GM18507 (cell line): ENCODE measurements at places on chromosomes 1 and 21.

DNA sequence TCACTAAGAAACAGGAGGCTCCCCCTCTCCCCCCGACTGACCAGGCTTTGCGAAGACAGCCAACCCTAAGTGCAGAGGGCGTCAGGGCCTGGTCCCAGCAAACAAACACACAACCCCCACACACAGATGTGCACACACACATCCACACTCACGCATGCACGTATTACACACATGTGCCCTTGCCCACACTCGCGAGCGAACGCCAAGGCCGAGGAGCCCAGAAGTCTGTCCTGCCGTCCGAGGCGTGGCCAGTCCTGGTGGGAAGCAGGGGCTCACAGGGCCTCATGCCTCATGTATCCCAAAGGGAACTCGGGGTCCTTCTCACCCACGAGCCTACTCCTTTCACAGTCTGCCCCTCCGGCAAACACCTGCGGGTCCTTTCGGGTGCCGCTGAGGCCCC lies 2.0 kb downstream of the SDF4 start:
- no peak for DNase-seq

DNA sequence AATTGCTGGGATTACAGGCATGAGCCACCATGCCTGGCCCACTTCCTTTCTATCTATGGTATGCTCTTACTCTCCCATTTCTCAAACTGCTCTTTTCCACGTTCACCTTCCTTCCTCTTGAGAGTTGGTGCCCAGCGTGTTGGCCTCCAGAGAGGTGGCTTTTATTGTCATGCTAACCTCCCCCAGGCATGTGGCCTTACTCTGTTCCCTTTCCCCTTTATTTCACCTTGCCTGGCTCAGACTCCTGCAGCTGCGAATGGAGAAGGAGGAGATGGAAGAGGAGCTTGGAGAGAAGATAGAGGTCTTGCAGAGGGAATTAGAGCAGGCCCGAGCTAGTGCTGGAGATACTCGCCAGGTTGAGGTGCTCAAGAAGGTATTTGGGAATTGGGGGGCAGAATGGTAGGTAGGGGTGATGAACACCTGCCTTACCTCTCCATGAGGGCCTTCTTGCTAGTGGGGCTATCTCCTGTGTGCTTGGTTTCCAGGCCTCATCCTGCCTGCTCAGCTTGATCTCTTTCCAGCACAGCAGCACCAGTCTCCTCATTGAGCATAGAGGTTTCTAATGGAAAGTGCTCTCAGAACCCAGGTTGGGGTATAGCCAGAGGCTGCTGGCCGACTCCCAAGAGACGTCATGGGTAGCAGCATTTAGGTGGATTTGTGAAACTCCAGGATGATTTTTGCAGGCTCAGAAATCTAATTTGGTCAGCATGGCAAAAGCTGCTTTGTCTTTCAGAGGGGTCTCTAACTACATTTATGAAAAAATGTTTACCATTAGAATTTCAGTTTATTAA lies 13.2 kb upstream of the TUFT1 start:
- DNase-seq: no peak

- no peak for DNase-seq
Measured at GRCh38 chr1:5765483-5765882, 226.7 kb downstream of the NPHP4 start.

DNA sequence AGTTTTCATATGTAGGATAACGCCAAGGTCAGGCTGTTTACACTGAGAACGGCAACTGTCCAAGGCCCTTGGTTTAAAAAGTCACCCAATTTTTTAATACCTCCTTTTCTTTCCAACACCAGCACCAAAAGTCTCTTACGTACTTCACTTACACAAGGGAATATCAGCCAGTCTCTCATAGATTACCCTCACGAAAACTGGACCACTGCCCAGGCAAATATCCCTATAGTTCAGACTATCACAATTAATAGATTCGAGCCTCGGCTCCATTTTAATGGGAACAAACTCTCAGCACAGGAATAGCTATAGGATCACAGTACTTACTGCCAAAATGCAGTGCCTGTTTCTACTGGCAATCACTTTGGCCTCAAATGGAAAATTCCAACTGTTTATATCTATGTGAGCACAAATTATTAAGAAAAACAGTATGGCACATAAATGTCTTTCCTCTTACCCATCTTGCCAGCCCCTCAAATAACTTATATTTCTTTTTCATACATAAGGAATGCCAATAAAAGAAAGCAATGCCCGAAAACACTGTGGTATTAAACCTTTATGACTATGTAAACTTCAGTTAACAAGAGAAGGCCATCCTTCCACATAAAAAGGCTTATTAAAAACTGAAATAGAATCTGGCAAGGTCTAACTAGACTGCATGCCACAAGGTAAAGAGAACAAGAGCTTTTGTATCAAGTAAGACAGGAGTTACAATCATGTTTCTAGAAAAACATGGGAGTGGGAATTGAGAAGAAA lies 97.8 kb downstream of the SLC45A1 start:
- DNase-seq: no peak
